ENCODE measurements at places on chromosomes 5 and 9.

DNA sequence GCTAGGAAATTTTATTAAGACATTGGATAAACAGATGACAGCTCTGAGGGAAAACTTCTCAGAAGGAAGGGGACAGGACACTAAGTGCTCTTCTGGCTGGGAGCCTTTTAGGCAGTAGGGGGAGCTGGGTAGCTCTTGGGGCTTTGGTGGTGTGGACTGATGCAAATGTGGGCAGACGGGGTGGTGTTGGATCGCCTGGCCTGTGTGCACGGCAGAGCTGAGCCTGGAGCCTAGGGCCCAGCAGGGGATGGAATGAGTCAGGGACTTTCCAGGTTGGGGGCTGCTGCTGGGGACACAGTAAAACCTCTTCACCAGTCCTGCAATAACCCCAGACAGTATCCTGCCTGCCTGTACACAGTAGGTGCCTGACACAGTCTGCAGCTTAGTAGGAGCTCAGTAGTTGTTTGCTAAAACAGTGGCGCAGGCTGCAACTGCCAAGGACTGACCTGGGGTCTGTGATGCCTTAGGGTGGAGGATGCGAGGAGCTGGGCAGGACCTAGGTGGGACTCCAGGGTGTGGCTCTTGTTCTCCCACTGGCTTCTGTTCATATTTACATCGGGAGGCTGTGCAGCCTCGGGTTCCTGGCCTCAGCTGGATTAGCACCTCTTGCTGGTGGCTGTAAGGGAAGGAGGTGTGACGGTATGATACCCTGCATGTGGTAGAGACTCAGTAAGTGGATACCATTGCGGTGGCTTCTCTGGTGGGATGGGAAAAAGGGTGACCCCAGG, 83.8 kb downstream of the DAB2IP start:
- no peak for DNase-seq

DNA sequence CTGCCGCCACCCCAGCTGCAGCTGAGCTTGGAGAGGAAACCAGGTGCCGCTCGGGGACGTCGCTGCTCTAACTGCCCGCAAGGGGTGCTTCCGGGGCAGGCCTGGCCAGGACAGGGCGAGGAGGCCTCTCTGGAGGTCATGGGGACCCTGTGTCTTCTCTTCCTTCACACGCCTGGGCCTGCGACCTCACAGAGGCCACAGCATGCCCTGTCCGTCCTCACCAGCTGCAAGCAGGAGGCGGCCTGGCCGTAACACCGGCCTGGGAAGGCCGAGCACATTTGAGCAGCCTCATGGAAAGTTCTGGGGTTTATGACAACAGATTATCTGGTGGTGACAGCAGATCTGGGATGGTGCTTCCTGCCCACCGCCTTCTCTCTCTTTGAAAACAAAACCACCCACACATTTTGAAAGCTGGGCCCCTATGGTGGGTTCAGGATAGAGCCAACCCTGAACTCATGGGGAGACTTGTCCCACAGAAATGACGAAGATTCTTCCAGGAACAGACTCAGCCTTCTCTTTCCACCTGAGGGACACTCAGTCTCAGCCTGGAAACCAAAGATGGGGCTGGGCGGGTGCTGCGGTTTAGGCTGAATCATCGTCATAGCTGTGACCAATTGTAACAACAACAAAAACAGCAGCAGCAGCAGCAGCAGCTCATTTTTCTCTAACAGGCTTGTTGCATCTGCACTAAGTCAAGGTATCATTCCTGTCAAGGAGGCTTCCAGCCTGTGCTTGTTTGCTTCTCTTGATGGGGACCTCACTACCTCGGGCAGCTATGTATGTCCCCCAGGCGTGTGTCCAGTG, 99.6 kb upstream of the RAPGEF1 start:
- DNase-seq: peak; percentile 74

DNA sequence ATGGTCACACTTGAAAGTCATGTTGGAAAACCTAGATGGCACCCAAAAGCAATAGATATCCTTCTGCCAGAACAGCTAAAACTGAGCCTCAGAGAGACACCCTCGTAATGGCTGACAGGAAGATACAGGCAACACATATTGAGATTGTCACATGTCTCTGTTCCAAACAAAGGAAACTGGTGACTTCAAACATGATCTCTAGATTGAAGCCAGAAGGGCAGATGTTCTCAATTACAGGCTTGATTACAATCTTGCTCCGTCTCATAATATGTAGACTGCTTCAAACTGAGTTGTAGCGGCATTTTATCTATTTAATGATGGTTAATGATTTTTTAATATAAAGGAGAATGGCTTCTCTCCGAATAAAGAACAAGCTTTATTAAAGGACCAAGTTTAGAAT, 774.3 kb downstream of the KCTD16 start:
- DNase-seq: no peak

GRCh38 chr9:36461323-36461722, 61.3 kb upstream of the RNF38 start:
- DNase-seq: no peak

- no peak for DNase-seq
Observed at GRCh38 chr9:114012126-114012525, 66.0 kb downstream of the AMBP start.

GRCh38 chr9:92035146-92035545, 80.1 kb downstream of the SPTLC1 start:
- DNase-seq: no peak

DNA sequence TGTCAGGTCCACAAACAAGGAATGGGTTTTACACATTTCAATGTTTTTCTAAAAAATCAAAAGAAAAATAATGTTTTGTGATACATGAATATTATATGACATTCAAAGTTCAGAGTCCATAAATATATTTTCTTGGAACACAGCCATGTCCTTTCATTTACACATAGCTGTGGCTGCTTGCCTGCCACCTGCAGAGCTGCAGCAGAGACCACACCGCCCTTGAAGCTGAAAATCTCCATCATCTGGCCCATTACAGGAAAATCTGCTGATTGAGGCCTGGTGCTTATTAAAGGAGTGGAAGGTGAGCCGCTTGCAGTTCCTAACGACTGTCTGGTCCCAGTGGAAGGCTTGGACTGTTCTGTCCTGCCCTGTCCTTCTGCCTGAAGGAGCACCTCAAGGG, 232.6 kb upstream of the ADAMTS16 start:
- DNase-seq: no peak

DNA sequence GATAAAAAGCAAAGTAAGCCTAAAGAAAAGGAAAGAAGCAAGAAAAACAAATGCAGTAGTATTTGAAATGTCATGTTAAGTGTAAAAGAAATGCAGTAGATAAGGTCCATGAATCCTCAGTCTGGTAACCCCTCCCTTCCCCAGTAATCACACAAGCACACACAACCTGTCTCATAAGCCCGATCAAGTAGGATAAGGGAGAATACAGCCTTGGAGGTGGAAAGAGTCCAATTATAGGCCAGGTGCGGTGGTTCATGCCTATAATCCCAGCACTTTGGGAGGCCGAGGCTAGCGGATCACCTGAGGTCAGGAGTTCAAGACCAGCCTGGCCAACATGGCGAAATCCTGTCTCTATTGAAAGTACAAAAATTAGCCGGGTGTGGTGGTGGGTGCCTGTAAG, 117.9 kb downstream of the GADD45G start:
- DNase-seq: no peak

DNA sequence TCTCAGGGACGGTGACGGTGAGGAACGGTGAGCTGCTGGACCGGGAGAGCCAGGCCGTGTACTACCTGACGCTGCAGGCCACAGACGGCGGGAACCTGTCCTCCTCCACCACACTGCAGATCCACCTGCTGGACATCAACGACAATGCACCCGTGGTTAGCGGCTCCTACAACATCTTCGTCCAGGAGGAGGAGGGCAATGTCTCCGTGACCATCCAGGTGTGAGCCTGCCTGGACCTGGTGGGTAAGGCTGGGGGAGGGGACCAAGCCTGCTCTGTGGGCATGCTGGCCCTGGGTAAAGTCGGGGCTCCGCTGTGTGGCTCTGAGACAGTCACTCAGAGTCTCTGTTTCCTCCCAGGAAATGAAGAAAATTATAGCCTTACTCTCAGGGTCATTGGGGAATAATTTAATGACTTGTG, 29.3 kb downstream of the CDHR2 start:
- peak; percentile 37 for DNase-seq

DNA sequence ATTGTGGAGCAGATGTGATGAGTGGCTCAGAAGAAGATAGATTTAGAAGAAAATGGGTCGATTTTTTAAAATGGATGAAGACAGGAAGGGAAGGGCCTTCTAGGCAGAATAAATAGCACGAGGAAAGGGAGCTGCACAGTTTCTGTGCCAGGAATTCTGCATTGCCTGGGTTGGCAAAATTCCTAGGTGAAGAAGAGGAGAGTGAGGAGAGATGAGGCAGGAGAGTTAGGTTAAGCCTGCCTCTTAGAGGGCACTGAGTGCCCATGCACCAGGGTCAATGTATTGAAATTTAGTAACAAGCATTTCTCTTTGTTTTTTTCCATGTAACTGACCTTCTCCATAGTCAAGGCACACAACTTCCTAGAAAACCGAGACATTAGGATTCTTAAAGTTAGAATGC, 159.5 kb downstream of the YTHDC2 start:
- DNase-seq: no peak

DNA sequence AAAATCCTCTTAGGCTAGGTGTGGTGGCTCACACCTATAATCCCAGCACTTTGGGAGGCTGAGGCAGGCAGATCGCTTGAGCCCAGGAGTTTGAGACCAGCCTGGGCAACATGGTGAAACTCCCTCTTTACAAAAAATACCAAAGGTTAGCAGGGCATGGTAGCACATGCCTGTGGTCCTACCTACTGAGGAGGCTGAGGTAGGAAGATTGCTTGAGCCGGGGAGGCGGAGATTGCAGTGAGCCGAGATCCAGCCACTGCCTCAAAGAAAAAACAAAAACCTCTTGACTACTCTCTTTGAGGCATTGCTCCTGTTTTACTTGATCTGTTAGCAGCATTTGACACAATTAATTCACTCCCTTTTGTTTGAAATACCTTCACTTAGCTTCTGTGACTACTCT, 20.7 kb downstream of the KIF2A start:
- no peak for DNase-seq

GRCh38 chr9:35162605-35163315, 951 bp downstream of the UNC13B start:
- DNase-seq: no peak

GRCh38 chr9:27766073-27766835, 193.0 kb upstream of the C9orf72 start:
- DNase-seq: no peak

Measured in CD4-positive, alpha-beta T cell treated with Interleukin-2 at 100 ng/mL for 4 hours (primary cell).